Hematopoietic multipotent progenitor cell treated with erythropoietin and hydrocortisone succinate and interleukin-3 and kit ligand, for 6 days (in vitro differentiated cells): ENCODE measurements at places on chromosomes 7 and 10.

- peak; percentile 21 for DNase-seq
Observed at GRCh38 chr7:11026452-11027359, 53.0 kb downstream of the PHF14 start.

GRCh38 chr10:112653851-112654250, 206.8 kb downstream of the VTI1A start:
- DNase-seq = no peak

DNA sequence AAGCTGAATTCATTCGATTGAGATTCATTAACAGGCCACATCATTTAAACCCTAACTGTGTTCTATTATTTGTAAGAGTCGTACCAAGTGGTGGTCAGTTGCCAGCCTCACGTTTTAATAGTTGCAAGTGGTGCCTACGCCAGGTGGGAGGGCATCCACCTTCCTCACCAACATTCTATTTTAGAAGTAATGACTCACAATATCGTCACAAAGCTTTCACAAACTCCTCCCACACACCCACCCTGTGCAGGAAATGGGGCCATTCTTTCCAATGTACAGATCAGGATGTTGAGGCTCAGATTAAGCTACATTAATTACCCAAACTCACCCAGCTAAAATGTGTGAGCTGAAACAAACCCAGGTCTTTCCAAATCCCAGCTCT, 77.3 kb upstream of the SAMD8 start:
- DNase-seq = no peak

DNA sequence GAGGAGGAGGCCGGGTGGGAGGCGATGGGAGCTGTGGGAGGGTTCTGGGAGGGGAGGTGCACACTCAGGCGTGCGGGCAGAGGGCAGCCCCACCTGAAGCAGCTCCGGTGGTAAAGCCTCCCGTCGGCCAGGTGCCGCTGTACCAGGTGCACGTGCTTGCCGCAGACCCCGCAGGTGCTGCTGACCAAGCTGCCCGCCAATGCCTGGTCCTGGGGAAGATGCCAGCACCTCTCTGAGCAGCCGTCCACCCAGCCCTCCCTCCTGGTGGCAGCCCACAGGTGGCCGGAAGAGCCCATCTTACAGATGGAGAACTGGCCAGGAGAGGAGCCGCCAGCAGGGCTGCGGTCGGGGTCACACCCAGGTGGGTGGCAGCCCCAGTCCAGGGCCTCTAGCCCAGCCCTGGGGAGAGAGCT, 12.6 kb downstream of the MICALL2 start:
- no peak for DNase-seq

DNA sequence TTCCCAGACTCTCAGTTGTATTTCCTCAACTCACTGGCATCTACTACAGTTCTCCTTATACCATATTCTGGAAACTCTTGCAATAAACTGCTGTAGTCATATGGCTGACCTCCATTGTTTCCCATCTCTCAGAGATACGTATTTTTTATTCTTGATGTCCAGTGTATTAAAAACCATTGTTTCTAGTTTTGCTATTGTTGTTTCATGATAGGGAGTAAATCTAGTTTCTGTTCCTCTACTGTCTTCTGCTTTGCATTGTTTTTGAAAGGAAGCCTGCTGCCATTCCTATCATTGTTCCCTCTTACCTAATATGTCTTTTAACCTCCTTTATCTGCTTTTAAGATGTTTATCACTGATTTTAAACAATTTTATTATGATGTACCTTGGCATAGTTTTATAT, 255.0 kb downstream of the ADK start:
- no peak for DNase-seq

- DNase-seq = no peak
Observed at GRCh38 chr10:111973306-111973705, 210.3 kb downstream of the GPAM start.

DNA sequence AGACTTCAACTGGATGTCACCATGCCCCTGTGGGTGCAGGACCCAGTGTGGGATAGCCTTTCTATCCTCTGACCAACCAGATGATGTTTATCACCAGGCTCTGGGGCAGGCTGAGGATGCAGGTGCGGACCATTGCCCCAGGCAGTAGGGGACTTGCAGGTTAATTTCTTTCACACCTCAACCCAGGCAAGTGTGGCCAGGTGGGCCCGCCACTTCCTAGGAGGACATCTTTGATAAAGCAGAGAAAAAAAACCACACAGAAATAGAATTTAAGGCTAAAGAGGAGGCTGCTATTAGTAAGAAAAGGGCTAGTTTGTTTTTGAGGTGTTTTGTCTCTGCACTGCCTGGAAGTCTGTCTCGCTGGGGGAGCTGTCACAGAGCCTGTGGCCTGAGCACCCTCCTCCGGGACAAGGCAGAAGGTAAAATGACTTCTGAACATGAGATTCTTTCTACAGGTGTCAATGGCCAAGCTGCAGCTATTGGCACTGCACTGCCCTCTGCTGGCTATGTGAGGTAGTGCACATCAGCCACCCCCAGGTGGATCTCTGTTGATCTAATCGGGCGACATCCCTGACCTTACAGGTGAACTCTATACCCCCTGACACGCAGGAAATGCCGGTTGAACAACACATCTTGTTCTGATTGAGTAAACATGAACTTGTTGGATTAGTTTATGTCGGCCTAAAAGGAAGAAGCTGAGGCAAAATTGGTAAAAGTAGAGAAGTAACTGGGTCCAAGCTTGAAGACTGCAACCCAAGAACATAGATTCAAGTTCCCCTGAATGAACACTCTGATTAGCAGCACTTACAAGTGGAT, 21.0 kb downstream of the UPP1 start:
- DNase-seq = peak; percentile 66

GRCh38 chr7:99419323-99420021, 10.7 kb downstream of the BUD31 start:
- DNase-seq = no peak

- peak; percentile 74 for DNase-seq
Observed at GRCh38 chr7:101058355-101058754, 26.9 kb upstream of the TRIM56 start.
